ENCODE measurements at places on chromosomes 3 and 15.

DNA sequence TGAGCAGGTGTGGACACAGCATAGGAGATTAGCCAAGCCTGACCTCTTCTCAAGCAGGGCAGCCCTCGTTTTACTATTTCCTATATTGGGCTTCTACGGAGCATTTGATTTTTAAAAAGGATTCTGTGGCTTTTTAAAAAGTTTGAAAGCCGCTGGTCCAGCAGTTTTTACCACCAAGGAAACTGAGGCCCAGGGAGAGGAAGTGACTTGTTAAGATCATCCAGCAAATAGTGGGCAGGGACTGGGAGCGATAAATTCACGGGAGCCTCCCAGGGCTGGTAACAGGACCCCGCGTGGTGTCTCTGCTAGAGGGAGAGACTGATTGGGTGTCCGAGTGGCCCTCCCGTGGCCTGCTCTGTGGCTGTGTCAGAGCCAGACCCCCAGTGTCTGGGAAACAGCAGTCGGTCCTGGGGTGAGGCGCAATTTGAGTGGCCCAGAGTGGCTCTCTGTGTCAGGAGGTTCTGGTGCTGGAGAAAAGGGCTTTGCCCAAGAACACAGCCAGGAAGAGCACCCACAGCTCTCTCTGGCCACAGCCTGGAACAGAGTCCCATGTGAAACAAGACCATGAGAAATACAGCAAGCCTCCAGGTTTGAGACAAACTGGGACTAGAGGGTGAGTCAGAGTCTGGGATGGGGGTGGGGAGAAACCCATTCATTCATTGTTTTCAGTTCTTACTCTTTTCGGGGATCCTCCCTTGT lies 4.2 kb downstream of the FURIN start:
- DNase-seq: no peak

DNA sequence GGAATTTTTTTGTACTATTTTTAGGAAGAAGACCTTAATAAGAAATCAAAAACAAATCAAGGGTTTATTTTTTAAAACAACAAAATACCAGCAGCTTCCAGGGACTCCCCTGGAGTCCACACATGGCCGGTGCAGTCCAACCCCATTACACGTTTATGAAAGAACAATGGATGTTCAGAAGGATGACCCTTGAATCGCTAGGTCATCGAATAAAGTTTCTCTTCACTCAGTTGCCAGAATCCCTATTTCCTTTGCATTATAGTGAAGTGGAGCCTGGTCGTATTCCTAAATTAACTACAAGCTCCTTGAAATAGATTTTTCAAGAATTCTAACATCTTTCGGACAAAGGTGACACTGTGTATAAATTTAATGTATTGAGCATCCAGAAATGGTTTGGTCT lies 95.1 kb downstream of the BDH1 start:
- no peak for DNase-seq

DNA sequence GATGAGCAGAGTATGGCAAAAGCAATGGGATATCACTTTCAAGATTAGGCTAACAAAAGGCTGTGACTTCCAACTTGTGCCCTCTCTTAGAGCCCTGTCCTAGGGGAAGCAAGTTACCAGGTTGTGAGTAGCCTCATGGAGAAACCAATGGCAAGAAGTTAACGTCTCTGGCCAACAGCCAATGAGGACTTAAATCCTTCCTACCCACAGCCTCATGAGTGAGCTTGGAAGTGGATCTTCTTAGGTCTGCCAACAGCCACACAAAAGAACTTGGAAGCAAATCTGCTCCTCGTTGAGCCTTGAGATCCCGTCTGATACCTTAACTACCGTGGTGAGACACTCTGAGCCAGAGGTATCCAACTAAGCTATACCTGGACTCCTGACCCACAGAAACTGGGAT lies 5.7 kb downstream of the NME9 start:
- DNase-seq: no peak

- no peak for DNase-seq
Measured at GRCh38 chr3:195070336-195070735, 200.6 kb downstream of the XXYLT1 start.

- no peak for DNase-seq
Measured at GRCh38 chr3:139738697-139739096, 60.9 kb upstream of the NMNAT3 start.

GRCh38 chr15:80991421-80991820 lies 1.8 kb upstream of the MESD start:
- DNase-seq: no peak

DNA sequence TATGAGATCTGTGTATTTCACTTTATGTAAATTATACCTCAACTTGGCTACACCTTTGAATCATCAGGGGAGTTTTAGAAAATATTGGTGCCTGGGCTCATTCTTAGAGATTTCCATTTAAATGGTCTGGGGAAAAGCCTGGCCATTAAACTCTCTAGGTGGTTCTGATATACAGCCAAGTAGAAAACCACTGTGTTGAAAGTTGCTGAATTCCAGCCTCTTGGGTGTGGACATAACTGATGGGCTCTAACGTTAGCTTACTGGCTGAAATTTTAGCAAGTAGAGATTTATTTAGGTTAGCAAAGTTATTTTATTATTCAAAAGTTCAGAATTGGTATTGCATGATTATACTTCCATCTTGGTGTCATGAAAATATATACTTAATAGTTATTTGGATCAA lies 84.1 kb downstream of the ATG7 start:
- no peak for DNase-seq

DNA sequence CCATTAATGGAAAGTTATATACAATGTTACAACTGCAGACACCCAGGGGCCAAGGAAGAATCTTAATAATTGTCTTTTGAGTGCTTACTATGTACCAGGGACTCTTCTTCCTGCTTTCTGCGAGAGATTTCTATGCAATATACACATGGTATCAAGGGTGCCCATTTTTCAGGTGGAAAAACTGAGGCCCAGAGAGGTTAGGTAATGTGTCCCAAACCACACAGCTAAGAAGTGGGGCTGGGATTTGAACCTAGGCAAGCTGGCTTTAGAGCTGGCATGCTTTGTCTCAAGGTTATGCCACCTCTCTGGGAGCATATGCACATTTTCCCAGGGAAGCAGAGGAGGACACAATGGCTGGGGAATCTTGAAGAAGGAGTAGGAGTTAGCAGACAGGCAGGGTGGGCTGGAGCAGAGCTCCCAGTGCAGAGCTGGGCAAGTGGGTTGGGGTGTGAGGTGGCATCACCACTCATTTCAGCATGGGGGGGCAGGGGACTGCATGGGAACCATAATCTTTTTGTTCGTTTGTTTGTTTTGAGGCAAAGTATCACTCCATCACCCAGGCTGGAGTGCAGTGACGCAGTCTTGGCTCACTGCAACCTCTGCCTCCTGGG lies 339.8 kb upstream of the LRRFIP2 start:
- DNase-seq: no peak

DNA sequence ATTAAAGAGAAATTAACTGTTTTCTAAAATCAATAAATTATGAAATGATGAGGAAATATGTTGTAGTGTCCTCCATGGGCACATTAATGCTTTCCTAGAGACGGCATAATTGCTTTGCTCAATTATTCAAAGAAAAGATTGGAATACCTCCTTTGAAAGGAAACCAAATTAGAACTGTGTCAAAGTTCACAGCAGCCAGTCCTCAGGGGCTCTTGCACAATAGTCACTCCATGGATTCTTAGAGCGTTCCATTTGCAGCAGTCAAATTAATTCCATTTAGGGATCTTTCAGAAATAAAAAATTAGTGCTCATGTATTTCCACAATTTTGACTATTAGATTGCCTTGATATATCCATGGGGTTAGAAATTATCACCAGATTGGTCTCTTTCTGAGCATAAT lies 841.6 kb upstream of the DPPA4 start:
- no peak for DNase-seq

GRCh38 chr3:142929109-142929508 lies 34.4 kb downstream of the PAQR9 start:
- no peak for DNase-seq

DNA sequence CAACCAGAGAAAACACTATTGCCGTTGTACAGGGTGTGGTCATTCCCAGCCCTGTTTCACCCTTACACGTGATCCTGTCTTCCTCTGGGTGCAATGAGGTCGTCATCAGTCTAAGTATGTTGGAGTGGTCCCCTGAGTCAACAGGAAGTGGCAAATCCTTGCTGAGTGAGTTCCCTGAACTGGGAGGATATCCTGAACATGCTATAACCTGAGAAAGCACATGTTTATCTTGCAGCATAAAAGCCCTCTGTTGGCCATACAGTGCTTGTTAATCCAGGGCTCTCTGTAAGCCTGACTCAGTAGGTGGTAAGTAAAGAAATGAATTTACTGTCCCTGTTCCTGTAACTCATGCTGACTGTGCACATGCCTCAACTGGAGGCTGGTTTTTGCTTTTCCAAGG lies 477.8 kb upstream of the RGMA start:
- DNase-seq: no peak

DNA sequence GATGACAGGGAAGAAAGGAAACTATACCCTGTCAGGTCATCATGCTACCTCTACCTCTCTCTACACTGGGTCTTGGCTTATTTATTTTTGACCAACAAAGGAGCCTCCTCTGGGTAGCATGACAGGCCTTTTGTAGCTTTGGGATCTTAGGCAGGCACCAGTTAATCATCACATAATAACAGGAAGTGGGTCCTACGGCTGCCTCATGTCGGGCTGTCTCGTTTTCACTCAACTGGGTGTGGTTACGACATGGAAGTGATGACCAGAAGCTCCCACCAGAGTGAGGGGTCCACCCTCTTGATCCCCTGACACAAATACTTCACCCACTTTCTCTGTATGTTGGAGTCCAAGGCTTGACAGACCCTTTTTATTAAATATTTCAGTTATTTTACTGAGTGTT lies 105.3 kb downstream of the CD47 start:
- no peak for DNase-seq
